ENCODE measurements at places on chromosomes 12 and 14.

DNA sequence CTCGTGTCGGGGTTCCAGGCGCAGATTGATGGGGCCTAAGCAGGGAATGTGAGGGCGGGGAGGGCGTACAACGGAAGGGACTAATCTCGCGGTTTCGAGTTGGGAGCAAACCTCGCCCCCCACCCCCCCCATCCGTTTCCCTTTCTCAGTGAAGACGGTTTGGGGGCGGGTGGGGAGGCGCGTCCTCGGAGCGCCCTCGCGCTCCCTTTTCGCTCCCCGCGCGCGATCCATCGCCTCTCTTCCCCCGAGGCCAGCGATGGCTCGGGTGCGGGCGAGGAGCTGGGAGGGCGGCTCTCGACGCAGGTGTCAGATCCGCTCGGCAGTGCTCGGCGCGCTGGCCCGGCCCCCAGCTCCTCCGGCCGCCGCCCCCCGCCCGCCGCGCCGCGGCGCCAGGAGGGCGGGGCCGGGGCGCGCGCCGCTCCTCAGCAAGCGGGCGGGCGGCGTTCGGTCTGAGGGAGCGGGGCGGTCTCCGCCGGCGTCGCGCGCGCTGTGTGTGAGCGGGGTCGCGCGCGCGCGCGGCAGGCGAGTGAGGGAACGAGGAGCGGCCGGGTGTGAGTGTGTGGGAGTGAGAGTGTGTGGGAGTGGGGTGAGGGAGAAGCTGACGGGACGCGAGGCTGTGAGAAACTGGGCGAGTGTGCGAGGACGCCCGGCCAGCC is at the start of gene RIMKLB:
TSS of gene RIMKLB (plus strand) at position 516 of the 656 bp plus-strand sequence. CDS start 15,876 bp downstream, outside the sequence.
- peak; percentile 62 for DNase-seq

DNA sequence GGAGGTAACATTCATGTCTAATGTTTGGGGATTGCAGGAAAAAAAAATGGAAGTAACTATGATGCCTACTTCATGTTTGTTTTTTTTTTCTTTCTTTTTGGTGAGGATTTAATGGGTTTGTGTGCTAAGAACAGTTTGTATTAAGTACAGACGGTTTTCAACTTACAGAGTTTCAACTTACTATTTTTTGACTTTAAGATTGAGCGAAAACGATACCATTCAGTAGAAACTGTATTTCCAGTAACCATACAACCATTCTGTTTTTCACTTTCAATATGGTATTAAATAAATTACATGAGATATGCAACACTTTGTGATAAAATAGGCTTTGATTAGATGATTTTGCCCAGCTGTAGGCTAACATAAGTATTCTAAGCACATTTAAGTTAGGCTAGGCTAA is 10.4 kb downstream of the TECPR2 start:
- DNase-seq = no peak

GRCh38 chr12:112011685-112012084 is 1.3 kb downstream of the TMEM116 start:
- DNase-seq = no peak

GRCh38 chr12:95151406-95151805 is 65.9 kb downstream of the FGD6 start:
- no peak for DNase-seq

GRCh38 chr12:52199294-52199919 is 7.6 kb upstream of the KRT80 start:
- DNase-seq = no peak

DNA sequence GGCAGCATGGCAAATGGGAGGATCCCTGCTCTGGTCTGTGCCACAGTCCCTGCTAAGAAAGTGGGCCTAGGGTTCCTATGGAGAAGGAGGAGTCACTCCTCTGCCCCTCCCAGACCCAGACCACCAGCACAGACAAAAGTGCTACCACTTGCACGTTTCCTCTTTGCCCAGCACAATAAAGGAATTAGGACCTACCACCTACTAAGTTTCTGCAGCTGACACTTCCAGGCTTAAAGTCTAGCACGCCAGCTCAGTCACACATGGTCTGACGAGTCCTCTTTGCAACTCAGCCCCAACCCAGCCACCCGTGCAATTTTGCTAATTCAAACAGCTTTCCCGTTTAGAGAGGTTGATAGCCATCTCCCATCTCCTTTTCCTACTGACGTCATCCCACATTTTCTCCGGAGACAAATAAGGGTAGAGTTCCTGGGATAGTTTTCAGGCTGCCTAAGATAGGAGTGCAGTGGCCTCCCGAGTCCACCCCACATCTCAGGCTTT is 66.2 kb upstream of the PTGR2 start:
- no peak for DNase-seq

DNA sequence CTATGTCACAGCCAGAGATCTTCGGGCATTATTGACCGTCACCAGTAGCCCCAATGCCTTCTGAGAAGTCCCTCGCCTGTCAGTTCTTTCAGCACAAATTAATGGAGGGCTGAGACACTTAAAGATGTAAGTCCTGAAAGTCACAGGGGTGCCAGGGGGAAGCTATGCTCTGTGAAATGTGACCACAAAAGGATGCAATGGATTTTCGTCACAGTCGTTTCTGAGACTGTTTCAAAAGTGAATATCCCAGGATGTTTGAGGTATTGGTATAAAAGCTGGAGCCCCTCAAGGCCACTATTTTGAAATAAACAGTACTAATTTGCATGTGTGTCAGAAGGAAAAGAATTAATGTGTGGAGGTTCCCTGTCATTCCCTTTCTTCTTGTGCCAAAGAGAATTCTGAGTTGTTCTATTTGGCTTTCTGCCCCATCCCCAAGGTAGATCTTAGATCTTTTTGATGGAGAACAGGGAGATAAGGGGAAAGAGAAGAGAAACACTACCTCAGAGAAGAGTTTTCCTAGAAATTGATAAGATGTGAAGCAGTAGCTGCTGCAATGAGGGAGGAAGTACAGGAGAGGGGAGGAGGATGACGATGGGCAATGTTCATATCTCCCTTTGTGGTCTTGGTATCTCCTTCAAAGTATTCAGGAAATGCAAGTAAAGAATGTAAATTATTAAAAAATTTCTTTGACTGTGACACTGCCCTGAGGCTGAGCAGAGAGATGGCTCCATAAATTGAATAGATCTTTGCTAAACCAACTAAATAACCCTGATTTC is 101.8 kb upstream of the NAP1L1 start:
- no peak for DNase-seq

- DNase-seq = no peak
Measured at GRCh38 chr12:11496157-11496851, 100.9 kb upstream of the PRB2 start.

DNA sequence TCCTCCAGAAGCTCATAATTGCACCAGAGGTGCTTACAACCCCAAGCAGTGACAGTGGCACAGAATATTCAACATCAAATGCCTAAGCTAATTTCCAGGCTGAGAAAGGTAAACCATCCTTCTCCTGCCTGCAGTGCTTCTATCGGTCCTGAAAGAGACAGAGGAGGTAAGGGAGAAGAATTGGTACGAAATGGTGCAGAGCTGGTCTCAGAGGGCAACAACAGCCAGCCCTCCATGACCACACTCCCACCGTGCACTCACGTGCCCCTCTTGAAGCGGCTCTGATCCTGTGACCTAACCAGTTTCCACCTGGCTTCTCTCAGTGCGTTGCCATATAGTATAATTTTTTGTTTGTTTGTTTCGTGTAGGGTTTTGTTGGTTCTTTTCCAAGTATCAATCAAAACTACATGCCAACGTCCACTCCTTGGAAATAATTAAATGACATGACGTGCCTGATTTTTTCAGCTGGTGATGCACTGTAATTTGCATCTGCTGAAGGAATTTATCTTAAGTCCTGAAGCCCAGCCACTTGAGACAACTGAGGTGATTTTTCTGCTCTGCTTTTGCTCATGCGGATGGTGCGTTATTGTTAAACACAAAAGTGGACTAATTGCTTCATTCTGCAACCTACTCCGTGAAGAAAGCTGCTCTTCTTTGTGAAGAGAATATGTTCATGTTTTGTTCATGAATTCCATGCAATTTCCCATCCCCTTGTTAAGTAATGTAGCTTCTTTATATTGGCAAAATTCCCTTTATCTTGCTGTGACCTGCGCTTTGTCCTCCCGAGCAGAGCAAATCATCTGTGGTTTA is 1.3 kb upstream of the ATP2A2 start:
- no peak for DNase-seq

GRCh38 chr14:64040044-64040443 is 187.2 kb downstream of the SYNE2 start:
- DNase-seq = no peak

DNA sequence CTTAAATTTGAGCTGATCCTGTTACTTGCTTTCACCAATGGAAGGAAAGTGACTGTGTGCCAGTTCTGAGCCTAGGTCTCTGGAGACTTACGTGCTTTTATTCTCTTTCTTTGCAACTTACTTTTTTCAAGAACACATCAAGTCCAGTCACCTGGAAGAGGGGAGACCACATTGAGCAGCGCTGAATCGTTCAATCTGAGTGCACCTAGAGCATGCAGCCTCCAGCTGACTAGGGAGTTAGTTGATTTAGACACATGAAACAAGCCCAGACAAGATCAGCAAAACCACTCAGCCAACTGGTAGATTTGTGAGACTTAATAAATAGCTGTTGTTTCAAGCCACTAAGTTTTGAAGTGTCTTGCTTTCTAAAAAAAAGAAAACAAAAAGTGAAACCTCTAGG is 1014.8 kb upstream of the FBXO33 start:
- no peak for DNase-seq

Data from stimulated activated CD4-positive, alpha-beta T cell treated with anti-CD3 and anti-CD28 coated beads, Interleukin-4, amount 100 ng/mL, for 48 hours (primary cell).